ENCODE measurements at places on chromosomes 3 and 15.

DNA sequence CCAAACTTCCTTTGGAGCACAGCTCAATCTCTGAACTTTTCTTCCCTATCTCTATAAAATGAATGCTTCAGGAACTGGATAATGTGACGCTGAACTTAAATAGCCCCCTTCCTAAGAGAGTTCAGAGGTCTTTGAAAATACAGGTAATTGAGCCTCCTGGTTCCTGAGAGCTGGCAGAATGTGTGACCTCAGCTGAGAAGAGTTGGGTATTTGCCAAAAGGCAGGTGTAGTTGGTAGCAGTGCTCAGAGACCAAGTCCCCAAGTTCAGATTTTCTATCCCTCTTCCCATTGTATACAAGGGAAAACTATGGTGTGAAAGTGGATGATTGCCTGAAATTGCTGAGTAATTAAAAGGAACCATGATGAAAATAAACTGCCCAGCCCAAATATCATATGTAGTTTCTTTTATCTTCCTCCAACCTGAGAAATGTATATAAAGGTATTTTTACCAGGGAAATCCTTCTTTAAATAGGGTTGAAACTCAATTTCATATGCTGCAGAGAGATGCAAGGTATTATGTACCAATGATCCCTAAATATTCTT lies 154.6 kb upstream of the ICE2 start:
- DNase-seq = no peak

DNA sequence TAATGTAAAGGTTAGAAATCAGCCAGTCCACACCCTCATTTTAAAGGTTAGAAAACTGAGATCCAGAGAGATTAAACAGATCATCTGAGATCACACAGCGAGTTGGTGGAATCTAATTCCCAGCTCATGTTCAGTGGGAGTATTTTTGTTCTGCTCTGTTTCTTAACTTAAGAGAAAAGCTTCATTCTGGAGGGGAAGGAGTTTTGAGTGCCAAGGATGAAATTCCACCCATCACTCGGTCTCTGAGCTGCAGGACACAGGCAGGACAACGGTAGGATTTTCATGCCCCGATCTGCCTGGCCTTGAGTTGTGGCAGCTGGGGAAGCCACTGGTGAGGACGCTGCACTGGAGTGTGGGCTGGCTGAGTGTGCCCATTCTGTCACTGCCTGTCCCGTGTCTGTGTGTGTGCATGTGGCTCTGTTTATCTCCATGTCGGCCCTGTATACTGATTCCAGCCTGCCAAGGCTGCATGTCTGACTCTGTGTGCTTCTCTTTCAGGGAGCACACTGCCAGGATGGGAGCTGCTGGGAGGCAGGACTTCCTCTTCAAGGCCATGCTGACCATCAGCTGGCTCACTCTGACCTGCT lies 94.3 kb downstream of the CEMIP start:
- DNase-seq = no peak

DNA sequence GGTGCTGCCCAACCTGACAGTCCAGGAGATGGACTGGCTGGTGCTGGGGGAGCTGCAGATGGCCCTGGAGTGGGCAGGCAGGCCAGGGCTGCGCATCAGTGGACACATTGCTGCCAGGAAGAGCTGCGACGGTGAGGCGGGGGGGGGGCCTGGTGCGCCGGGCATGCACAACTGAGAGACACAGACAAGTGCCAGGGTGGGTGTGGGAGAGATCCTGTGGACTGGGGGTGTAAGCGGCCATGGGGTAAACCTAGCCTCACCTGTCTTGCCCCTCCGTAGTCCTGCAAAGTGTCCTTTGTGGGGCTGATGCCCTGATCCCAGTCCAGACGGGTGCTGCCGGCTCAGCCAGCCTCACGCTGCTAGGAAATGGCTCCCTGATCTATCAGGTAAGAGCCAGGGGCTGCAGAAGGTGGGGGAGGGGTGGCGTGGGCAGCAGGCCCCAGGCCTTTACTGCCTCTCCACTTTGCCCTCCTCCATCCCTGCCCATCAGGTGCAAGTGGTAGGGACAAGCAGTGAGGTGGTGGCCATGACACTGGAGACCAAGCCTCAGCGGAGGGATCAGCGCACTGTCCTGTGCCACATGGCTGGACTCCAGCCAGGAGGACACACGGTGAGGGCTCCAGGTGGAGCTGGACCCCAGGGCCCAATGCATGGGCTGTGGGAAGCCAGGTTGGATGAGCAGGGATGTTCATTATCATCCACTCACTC lies 3.3 kb downstream of the CHRD start:
- no peak for DNase-seq

GRCh38 chr3:40130721-40131120 lies 178.8 kb upstream of the EIF1B start:
- DNase-seq = no peak

DNA sequence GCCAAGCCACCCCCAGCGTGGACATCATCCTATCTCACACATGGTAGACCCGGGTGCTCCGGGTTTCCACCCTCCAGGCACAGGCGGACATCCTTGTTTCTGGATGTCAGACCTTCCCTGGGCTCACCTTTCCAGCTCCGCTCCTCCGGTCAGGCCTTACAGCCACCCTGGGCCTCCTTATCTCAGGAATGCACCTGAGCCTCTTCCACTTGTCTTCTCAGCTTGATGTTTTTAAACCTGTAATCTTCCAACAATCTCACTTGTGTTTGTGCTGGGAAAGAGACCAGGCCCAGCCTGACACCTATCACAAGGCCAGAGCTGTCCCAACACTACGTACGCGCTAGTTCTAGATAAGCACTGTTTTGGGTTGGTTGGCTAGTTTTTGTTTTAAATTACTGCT lies 53.9 kb downstream of the NIPA2 start:
- DNase-seq = no peak

DNA sequence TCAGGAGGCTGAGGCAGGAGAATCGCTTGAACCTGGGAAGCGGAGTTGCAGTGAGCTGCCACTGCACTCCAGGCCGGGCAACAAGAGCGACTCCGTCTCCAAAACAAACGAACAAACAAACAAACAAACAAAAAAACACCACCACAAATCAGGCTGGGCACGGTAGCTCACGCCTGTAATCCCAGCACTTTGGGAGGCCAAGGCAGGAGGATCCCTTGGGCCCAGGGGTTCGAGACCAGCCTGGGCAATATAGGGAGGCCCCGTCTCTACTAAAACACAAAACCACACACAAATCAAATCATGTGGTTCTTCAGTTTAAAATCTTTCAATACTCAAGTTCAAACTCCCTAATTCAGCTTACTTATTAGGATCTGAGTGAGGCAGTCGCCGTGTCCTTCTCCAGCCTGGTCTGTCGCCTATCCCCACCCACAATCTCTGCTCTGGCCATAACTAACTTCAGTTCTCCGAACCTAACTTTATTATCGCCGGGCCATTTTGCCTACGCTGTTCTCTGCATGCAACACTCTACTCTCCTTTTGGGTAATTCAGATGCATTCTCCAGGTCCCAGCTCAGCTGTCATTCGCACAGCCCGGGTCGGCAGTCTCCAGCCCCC lies 660 bp upstream of the RTF1 start:
- no peak for DNase-seq

- DNase-seq = no peak
These were observed 540.6 kb downstream of the NLGN1 start for GRCh38 chr3:173938159-173938558.
